D341Med (cell line): ENCODE measurements at places on chromosomes 2 and 18.

DNA sequence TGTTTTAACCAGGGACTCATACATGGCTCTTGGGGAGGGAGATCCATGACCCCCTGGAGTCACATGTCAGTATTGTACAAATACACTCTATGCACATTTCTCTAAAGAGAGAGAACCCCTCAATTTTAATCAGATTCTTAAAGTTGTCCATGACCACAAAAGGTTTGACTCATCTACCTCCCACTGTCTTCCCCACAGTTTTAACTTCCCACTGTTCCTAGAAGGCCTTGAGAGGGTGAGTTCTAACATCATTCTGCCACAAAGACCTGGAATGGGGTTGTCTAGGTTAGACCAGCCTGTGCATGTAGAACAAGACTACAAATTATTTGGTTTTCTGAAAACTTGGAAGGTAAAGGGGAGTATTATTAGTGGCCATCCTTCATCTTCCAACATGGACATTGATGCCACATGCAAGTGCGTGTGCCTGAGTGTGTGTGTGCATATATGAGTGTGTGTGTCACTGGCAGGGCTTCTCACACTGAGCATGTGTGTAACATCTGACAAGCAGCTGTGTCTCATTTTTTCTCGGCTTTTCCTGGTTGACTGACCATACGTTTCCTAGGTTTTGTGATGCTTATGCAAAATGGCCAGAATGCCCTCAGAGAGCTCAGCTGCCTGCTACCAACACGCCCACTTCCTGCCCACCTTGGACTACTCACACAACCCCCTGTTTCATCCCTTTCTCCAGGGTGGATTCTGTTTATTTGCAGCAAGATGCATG is 94.6 kb upstream of the LGALSL start:
- DNase-seq: no peak

DNA sequence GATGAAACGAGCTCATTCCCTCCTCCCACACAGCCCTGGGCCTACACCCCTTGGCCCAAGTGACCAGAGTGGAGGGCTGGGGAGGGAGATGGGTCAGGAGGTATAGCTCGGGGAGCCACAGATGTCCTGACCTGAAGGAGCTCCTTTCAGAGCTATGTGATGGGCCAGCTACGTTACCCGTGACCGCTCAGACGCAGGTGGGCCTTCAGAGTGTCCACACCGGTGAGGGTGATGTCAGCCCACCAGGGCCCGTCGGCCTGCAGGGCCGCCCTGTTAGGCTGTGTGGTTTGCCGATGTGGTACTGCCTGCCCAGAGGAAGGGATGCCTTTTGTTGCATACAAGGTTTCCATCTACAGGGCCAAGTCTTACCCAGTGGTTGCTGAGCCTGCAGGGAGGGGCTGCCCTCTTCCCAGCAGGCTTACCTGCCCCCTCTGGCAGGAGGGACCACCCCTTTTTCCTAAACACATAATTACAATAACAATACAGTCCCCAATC is 41.8 kb upstream of the FOSL2 start:
- no peak for DNase-seq

- no peak for DNase-seq
Observed at GRCh38 chr2:46689993-46690392, 210.6 kb downstream of the TMEM247 start.

DNA sequence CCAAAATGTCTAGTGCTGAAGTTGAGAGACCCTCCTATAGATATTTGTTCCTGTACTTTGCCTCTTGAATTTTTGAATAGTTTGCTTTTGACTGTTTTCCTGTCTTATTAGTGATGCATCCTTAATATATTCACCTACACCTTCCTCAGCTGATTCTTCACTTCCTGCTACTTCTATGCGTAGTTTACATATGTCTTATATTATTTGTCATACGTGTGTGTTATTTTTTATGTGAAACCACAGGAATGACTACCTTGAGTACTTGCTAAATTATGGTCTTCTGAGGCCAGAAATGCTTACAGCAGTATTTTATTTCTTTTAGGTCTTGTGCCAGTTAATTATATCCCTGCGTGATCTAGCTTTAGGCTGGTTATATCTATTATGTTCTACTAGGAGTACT is 9.9 kb downstream of the UBE2E3 start:
- no peak for DNase-seq

DNA sequence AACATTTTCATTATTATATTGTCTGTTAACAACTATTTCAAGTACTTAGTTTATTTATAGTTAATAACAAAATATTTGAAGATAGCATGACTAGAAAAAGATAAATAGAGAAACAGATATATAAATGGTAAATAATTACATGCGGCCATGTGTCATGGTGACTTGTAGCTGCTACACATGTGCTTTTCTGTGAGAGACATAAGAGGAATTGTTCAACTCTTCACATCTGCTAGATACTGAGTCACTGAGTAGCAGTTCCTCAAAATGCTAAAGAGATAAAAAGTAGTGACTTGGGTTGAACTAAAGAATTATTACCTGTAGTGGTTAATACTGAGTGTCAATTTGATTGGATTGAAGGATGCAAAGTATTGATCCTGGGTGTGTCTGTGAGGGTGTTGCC is 37.5 kb upstream of the SCN9A start:
- no peak for DNase-seq

- DNase-seq: peak; percentile 10
Observed at GRCh38 chr2:108905176-108905575, 83.8 kb downstream of the EDAR start.

GRCh38 chr2:141534666-141535362 is 596.0 kb downstream of the LRP1B start:
- DNase-seq: no peak

DNA sequence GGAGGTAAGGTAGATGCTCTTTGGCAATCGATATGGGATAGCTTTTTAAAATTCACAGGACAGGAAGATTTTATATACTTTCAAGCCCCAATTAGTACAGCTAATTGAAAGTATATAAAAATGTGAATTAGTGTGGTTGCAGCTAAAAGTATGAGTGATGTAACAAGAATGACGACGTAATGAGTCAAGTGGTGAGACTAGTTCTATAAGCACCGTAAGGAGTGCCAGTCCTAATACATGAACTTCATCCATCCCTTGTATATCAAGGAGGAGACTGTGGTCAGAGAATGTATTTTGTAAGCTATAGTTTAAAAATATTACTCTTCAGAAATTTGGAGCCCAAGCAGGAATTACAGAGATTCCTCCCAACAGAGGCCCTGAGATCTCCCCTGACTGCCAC is 25.8 kb downstream of the DNAJC27 start:
- DNase-seq: no peak

GRCh38 chr2:65429786-65430602 is 2.4 kb downstream of the SPRED2 start:
- peak; percentile 49 for DNase-seq

DNA sequence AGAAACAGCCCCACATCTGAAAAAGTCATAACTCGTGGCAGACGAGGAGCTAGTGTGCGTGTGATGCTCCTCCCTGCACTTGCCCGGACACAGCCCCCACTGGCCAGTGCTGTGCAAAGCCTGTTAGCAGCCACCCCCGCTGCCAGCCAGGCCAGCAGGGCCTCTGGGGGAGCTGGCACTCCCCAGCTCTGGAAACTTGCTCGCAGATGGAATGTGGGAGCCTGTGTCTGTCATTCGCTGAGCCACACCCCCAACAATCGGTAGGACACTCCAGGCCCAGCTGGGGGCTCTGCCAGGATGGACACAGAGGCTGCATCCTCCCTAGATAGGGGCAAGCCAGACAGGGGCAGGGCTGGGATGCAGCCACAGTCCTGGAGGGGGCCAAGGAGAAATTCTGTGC is 62.4 kb upstream of the ATG16L1 start:
- no peak for DNase-seq

DNA sequence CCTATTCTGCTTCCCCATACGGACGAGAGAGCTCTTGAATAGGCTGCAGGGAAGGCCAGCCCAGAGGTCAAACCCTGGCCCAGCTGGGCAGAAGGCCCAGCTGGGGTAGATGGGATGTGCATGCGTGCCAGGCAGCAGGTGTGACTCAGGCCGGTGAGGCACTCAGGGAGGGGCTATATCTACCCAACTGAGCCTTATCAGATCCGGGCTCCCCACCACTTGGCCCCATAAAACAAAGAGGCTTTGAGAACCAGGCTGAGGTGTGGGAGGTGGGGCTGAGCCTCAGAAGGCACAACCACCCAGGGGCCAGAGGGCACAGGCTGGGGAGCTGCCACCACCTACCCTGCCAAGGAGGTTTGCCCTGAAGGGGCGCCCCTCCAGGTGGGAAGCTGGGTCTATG is 8.0 kb upstream of the CFAP65 start:
- DNase-seq: no peak

- no peak for DNase-seq
Observed at GRCh38 chr18:63158676-63159291, 160.8 kb downstream of the BCL2 start.

DNA sequence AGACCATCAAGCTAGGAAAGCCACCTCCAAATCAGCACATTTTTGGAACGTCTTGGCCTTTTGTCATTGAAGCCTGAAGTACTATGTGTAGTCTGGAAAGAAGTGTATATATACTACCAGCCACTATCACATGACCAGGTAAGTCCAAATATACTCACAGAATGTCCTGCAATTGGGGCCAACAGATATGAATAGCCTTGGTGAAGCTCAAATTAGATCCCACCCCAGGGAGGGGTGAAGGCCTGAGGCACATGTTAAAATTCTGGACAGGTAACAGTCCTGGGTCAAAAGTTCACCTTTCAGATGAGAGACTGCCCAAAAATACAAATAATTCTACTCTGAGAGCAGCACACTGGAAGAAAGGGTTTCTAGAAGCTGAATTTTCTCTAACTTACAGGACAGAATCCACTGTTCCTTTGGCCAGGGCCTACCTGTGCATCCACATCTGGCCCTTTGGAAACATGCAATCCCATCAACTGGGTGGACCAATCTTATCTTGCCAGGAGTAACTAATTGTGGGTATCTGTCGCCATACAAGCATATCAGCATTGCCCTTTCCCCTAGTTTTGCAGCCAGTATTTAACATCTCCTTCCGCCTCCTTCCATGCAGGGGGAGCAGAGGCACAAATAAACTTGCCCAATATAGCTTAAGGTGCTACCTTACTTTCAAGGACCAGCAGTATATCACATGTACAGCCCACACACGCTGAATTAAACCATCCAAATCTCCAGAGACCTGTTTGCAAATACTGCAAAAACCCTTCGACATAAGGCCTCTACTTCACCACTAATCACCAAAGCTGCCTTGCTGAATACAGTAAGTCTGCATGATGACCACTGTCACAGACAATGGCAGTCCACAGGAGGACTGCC is 67.8 kb downstream of the EIF5B start:
- DNase-seq: no peak

DNA sequence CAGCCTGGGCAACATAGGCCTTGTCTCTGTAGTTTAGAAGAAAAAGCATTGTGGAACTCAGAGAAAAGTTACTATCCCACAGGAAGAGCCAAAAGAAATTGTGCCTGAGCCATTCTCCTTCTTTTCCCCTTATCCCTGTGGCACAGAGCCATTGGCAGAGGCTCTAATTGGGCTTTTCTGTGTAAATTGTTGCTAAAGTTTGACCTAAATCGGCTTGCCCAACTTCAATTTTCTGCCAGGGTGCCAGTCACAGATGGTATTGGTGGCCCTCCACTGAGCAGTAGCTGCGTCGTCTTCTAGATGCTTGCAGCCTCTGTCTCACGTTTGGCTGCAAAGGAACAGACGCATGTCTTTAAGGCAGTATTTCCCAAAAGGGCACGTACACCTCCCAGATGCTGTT is 30.3 kb downstream of the ZNF532 start:
- DNase-seq: no peak

- DNase-seq: no peak
Observed at GRCh38 chr2:179252423-179252822, 12.2 kb downstream of the SESTD1 start.

DNA sequence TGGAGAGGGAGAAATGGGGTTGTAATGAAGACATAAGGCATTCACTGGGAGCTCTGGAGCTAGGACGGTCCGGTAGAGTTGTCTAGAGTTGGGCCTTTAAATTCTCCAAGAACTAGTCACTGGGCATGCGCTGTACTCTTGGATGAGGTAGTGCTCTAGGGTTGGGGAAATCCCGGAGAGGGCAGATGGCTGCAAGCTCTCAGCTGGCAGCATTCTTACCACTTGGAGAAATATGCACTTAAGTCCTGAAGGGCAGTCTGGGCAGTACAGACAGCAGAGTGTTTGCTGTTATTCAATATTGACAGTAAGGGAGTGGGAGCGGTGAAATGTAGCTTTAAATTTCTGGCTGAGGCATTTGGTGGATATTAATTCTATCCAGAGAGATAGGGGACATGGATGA is 214.6 kb downstream of the RDH14 start:
- DNase-seq: no peak

GRCh38 chr2:216222650-216223352 is 113.7 kb downstream of the XRCC5 start:
- DNase-seq: no peak

GRCh38 chr18:13378150-13378549 is 159.6 kb downstream of the LDLRAD4 start:
- no peak for DNase-seq

GRCh38 chr18:31490387-31490786 is 7.6 kb upstream of the DSG2 start:
- DNase-seq: no peak

- DNase-seq: no peak
Observed at GRCh38 chr2:223501641-223502040, 100.5 kb downstream of the SCG2 start.

DNA sequence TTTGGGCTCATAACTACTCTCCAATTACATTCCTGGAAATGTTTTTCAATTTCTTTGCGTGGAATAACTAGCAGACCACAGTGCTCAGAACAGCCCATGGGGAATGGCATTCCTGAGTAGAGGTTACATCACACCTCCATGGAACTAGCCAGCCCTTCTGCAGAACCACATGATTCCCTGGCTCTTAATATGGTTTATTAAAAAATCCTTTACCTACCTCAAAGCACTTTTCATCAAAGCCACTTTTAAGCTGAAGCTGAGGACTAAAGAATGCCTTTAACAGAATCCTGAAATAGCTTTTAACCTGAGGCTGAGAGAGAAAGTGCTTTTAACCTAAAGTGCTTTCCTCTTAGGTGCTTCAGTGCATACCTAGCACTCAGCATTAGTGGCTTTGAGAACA is 376.3 kb downstream of the ARHGAP15 start:
- no peak for DNase-seq

- DNase-seq: no peak
Observed at GRCh38 chr2:200695191-200695590, 109.4 kb downstream of the AOX1 start.

- DNase-seq: no peak
Observed at GRCh38 chr2:239619369-239619768, 218.5 kb upstream of the HDAC4 start.

DNA sequence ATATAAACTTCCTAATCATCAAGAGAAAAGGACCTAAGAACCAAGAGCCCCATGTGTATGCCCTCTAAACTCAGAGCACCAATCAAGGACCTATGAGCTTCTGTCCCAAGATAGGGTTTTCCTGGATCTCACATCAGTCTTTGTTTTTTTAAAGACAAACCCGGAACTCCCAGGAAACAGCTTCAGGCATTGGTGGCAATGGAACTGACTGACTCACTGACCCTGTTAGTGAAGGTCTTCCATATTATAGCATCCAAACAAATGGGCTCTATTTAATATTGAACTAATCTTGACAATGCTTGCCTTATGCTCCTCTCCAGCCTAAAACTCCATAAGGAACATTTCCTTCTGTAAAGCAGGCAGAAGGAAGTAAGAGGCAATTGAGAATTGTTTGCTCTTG is 63.5 kb upstream of the RPE start:
- DNase-seq: no peak
